ENCODE measurements at places on chromosomes 16 and 17.
A peak's percentile ranks its signal among the peaks of the same experiment; 100 is the strongest.

- no peak for DNase-seq
Observed at GRCh38 chr16:77894162-77894561, 105.8 kb downstream of the VAT1L start.

- DNase-seq, result no peak
Observed at GRCh38 chr16:48383877-48384519, 1.2 kb downstream of the SIAH1 start.

- no peak for DNase-seq
Observed at GRCh38 chr16:54194334-54194743, 92.2 kb downstream of the IRX3 start.

GRCh38 chr17:42518755-42519545, 17.1 kb upstream of the NAGLU start:
- DNase-seq, result no peak

DNA sequence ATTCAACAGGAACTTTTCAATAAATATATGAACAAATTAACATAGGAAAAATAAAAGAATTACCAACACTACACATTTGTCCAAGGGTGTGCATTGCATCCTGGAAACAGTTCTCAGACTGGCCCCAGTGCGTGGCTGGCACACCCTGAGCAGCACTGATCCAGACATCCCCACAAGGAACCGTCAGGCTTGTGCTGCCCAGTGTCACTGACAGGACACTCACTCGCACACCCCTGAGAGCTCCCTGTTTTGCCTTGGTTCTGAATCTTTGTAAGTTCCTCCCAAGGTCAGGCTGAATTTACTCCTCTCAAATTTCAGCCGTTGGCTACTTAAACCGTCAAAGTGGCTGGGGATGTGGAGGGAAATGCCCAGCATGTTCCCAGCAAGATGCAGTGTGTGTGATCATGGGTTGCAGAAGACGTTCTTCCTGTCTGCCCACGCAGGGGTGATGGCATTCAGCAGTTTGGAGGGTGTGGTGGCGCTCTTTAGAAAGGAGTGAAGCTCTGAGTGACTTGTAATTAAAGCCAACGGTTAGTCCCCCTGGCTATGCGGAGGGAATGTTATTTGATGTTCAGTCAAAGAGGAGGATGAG, 1.7 kb downstream of the MT2A start:
- DNase-seq, result no peak

DNA sequence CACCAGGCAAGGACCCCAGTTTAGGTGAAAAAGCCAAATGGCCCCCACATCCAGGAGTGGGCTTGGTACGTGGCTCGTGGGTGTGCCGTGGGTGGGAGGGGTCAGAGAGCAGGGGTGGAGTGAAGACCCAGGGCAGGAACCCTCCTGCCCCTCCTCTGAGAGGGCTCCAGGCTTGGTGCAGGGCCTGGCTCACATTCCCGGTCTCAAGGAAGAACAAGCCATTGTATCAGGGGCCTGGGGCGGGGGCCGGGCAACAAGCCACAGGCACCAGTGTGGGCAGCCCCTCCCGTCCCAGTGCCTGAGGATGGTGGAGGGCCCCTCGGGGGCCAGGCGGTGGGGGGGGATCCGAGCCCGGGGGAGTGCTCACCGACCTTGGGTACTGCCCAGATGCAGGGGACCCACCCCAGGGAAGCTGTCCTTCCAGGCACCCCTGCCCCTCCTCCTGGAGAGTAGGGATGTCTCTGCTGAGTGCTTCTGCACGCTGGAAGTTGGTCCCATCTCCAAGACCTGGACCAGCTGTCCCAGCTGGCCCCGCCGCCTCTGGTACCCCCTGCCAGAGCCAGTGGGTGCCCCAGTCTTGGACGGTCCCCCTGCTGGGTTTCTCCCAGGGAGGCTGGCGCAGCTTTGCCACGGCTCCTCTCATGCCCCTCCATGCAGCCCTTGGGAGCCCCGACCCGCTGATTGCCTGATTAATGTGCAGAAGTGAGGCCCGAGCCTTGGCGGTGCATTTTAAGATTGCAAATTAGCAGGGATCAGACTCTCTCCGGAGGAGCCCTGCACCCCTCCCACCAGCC, 83.7 kb downstream of the RTN4RL1 start:
- no peak for DNase-seq

DNA sequence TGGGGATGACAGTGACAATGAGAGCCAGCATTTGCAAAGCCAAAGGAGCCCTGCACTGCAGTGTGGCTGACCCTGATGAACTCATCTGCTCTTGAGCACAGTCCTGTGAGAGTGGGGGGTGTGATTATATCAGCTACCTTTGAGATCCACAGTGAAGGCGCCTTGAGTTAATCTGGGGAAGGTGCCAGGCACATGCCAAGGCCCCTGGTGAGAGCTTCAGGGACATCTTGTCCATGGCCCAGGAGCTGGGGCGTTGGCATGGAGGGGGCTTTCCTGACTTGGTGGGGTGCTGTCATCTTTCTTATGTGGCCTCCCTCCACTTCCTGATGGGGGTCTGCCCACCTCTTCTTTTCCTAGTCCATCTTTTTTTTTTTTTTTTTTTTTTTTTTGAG, 86.5 kb downstream of the SNX29 start:
- no peak for DNase-seq

DNA sequence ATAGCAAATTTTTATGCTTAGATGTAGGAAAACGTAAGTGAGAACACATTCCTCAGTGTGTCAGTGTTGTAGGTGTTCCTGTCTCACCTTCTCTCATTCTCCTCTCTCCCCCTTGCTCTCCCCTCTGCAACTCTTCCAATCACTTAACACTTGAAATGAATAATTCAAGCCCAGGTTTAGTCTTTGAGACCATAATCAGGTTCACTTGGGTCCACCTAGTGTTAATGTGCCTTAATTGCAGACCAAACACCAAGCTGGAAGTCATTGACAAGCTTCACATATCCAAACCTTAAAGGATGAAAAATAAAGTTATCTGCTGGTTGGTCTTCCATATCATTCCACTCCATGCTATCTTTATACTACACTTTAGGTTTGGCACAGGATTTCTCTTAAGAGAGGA, 37.0 kb downstream of the STXBP4 start:
- peak; percentile 9 for DNase-seq

- DNase-seq, result peak; percentile 43
Observed at GRCh38 chr16:4613636-4614570, 785 bp downstream of the UBALD1 start.

- DNase-seq, result no peak
Observed at GRCh38 chr17:78600181-78600721, 23.1 kb upstream of the DNAH17 start.

- no peak for DNase-seq
Observed at GRCh38 chr17:81844887-81845286, 10.0 kb upstream of the PPP1R27 start.

- DNase-seq, result no peak
Observed at GRCh38 chr17:82913304-82914043, 73.7 kb upstream of the ZNF750 start.

DNA sequence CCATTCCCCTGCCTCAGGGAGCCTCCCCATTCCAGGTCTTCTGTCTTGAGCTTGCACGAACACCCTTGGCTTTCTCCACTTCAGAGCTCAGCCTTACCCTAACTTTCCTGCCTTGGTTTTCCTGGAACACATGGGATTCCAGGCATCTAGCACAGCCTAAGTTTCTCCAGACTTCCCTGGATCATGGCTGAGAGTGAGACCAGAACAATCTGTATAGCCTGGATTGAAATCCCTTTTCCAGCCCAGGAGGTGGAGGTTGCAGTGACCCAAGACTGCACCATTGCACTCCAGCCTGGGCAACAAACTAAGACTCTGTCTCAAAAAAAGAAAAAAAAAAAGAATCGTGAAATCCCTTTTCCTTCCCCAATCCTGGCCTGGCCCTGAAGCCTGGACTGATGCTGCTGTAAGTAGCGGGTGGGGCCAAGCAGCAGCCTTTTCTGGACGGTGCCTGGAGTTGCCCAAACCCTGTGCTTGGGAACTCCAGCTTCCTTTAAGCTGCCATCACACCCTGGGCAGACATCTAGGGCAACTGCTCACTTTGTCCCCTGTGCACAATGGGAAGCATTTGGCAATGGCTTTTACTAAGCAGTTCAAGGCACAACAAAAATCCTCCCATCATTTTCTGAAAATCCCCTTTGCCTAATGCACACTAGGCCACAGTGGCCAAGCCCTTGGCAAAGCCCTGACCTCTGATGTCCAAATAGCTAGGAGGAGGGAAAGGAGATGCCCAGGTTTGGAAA, 12.0 kb upstream of the SLC16A5 start:
- DNase-seq, result no peak

- no peak for DNase-seq
Observed at GRCh38 chr17:52648995-52649394, 490.5 kb upstream of the CA10 start.

DNA sequence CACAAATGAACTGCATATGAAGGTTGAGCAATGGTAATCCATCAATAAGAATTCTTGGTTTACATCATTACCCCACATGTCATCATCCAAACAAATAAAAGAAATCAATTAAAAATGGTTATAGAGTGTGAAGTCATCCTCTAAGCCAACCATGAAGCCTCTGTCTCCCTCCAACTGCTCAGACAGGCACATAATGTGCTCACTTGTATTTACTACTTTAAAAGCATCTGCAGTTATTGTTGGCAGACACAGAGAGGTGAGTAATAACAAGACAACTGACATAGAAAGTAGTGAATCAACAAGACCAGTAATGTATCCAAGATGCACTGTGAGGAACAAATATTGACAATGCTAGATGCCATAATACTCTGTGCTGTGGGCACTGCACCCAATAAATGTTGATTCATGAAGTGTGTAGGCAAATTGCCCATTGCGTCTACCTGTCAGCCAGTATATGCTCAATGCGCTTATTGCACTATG, 20.0 kb downstream of the ADAMTS18 start:
- no peak for DNase-seq

- DNase-seq, result no peak
Observed at GRCh38 chr17:21037117-21037803, 5.6 kb downstream of the USP22 start.

- no peak for DNase-seq
Observed at GRCh38 chr16:85891033-85891775, 7.8 kb upstream of the IRF8 start.

- no peak for DNase-seq
Observed at GRCh38 chr17:41211845-41212466, 14.5 kb upstream of the KRTAP9-2 start.

GRCh38 chr17:41483991-41484826, 3.3 kb upstream of the KRT35 start:
- DNase-seq, result no peak

- DNase-seq, result no peak
Observed at GRCh38 chr17:68732301-68732749, 131.2 kb upstream of the FAM20A start.

DNA sequence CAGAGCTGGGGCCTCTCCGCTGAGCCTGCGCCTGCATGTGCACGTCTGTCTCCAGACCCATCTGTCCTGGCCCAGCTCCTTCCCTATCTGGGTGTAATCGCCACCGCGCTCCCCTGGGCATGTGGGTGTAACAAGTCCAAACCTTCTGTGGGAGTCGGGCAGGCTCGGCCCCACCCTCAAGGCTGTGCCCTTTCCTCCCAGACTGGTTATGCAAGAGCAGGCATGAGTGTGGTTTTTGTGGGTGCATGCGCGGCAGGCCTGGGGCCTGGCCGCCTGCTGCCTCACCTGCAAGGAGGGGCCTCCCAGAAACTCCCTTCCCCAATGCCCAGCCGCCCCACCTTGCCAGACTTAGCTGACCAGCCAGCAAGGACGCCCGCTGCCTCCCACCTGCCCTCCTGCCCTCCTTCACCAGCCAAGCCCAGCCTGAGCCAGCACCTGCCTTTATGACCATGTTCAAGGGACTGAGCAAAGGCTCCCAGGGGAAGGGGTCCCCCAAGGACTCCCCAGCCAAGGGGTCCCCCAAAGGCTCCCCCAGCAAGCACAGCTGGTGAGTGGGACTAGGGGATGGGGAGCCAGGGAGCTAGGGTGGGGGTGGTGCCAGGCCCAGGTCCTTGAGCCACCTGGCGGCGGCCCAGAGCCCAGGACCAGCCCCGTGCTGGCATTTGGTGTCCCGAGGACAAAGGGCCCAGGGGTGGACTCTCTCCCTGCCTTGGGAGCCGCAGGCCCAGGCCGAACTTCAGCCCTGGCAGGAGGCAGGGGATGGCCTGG, at the start of gene EVPLL:
Gene EVPLL (plus strand): TSS at position 342 of the 768 bp plus-strand sequence. CDS start 3,160 bp downstream, outside the sequence.
- no peak for DNase-seq

DNA sequence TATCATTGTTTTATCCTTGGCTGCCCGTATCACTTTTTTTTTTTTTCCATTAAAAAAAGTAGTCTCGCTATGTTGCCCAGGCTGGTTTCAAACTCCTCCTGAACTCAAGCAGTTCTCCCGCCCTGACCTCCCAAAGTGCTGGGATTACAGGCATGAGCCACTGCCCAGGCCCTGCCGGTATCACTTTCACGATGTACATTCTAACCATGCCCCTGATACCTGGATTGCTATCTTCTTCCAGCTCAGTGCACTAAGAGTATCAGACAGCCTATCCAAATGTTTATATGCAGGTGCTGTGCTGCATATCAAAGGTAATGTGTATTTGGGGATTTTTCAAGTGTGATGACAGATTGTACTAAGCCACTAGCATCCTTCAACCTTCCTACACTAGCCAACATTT, 14.2 kb downstream of the MOSMO start:
- DNase-seq, result no peak

DNA sequence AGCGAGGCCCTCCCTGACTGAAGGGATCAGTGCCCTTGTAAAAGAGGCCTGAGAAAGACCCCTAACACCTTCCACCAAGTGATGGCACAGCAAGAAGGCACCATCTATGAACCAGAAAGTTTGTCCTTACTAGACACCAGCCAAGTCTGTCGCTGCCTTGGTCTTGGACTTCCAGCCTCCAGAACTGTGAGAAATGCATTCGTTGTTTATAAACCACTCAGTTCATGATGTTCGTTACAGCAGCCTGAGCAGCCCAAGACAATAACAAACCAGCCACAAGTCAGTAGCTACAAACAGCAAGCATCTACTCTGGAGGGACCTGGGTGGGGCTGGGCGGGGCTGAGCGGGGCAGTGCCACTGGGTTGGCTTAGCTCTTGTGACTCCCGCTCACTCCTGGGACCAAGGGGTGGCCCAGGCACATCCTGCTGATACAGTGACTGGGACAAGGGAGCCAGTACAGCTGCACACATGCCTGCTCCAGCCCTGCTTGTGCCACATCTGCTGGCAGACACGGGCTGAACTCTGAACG, 234.9 kb downstream of the IRF8 start:
- no peak for DNase-seq

- DNase-seq, result no peak
Observed at GRCh38 chr17:27433521-27433920, 22.7 kb upstream of the KSR1 start.

- no peak for DNase-seq
Observed at GRCh38 chr17:31488264-31488981, 96.9 kb downstream of the RAB11FIP4 start.

- peak; percentile 78 for DNase-seq
Observed at GRCh38 chr17:42536372-42537155, 523 bp downstream of the NAGLU start.

DNA sequence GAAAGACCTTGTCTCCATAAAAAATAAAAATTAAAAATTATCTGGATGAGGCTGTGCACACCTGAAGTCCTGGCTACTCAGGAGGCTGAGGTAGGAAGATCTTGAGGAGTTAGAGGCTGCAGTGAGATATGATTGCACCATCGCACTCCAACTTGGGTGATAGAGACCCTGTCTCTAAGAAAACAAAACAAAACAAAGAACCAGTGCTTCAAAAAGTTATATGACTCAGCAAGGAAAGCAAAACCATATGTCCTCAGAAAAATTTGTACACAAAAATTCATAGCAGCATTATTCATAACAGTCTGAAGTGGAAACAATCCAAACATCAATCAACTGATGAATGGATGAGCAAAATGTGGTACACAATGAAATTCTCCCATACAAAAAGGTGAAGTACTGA, 48.9 kb downstream of the SLFN5 start:
- no peak for DNase-seq

GRCh38 chr17:45146166-45146565, 2.1 kb upstream of the HEXIM1 start:
- no peak for DNase-seq

- DNase-seq, result no peak
Observed at GRCh38 chr17:43927060-43927864, 15.0 kb downstream of the PPY start.
